Activated T-helper 9 cell treated with anti-CD3 and anti-CD28 coated beads, Interleukin-2, amount 50 U/mL, for 16 hours (primary cell): ENCODE measurements at places on chromosomes 4 and X.

- no peak for DNase-seq
These were observed 139.1 kb downstream of the VEGFC start for GRCh38 chr4:176653401-176654220.

DNA sequence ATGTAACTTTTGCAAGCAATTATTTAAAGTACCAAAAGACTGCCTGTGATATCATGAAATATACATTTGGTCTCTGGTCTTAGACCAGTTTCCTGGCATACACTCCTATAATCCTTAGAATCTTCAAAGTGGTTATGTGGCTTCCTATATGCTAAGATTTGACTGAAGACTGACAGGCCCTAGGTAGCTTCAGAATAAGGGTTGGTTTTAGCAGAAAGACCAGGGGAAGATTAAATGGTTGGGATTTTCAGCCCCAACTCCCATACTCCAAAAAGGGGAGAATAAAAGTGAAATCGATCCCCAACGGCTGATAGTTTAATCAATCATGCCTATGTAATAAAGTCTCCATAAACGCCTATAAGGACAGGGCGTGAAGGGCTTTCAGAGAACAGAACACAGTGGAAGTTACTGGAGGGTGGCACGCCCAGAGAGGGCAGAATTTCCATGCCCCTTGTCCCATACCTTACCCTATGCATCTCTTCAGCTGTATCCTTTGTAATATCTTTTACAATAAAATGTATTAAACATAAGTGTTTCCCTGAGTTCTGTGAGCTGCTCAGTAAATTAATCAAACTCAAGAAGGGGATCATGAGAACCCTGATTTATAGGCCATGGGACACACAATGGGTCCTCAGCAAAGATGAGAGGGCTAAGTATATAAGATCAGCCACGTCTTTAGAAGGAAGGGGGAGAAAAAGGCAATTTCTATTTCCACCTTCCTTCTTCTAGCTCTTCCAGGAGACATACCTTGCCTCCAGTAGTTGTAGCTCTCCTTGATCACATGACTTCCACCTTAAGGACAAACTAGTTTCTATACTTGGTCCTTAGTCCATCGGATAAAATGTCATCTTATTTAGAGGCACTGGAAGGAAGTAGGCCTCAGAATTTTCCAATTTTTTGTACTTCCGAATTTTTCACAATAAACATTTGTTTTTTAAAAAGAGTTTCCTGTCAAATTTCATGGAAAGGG is 26.8 kb downstream of the ANKRD17 start:
- DNase-seq: no peak

- no peak for DNase-seq
These were observed 69.4 kb downstream of the HMGB2 start for GRCh38 chr4:173264684-173265185.

DNA sequence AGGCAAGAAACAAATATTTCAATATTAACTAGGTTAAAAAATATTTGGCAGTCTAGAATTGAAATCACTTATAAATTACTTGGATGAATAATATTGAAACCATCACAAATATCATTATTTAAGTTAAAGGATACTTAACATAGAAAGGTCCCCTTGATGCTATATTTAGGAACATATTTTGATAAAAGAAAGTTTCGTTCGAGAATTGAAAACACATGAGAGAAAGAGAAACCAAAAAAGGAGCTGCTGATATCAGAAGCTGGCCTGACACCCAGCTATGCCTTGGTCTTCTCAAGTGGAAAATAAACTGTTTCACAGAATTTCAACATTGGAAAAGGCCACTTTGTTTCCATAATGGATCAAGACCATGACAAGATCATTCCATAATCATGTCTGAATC is 762.4 kb downstream of the DMD start:
- no peak for DNase-seq

- DNase-seq: no peak
These were observed 57.7 kb downstream of the KLHL13 start for GRCh38 chrX:118058924-118059323.

- no peak for DNase-seq
These were observed 3.3 kb upstream of the SUPT20HL1 start for GRCh38 chrX:24357106-24357505.

DNA sequence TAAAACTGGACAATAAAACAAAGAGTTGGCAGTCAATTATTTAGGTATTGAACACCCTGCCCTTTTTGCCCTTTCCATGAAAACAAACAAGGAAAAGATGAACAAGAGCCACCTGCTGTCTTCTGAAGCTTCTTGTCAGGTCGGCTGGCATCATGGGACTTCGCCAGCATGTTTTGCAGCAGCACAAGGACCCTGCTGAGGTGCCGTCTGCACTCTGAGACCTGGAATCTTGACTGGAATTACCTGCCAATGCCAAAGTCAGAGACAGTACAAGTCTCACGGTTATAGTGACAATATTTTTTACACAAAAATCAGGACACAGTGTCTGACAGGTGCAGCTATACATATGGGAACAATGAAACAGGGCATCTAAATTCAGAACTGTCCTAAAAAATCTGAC is 284.5 kb downstream of the GASK1B start:
- DNase-seq: no peak

GRCh38 chr4:108906866-108907367 is 144.1 kb upstream of the ETNPPL start:
- no peak for DNase-seq

DNA sequence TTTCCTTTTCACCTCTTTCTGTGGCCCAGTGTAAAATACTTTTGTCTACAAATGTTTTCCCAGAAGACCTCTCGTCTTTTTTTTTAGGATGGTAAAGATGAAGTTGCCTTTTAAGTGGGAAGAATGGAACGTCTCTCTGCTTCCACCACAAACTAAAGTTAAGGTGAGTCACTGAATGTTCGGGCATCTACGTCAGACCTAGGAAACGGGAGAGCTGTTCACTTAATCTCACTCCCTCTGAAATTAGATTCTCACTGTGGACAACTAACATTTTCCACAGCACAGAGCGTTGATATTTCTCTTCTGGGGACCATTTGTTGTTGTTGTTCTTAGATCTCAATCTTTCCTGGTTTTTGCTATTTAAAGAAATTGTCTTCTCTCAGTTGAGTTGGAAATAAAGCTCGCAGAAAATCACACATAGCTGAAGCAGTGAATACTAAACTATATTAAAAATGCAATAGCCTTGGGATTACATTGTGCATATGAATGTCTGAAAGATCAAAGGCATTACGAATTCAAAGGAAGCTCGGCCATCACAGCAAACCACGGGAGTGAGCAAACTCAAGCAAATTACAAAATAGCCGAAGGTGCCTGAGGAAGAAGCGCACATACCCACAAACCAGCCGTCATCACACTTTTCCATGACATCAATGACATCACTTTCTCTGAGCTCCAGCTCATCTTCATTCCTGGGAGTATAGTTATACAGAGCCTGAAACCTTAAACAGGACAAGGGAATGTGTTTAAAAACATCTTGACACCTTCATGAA is 53.9 kb upstream of the PDLIM3 start:
- no peak for DNase-seq

DNA sequence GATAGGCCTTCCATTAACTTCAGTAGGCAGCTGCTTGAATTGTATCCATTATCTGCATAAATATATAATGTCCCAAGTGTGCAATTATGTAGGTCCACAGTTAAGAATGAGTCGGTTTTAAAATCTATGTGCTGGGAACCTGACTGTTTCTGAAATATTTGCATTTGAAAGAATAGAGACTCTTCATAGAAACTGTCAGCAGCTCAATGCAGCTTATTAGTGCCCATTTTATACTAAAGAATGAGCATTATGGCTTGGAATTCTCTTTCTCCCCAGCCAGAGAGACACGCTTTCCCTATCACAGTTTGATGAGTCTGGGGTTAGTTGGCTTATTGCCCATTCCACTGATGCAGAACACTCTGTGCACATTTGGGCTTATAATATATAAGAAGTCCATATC is 202.0 kb upstream of the PCDH7 start:
- DNase-seq: no peak

- no peak for DNase-seq
These were observed at the start of gene GDPD2 for GRCh38 chrX:70422851-70423341. GDPD2 (plus strand) TSS chrX:70423314; CDS start chrX:70424985, 1,671 bp downstream.

DNA sequence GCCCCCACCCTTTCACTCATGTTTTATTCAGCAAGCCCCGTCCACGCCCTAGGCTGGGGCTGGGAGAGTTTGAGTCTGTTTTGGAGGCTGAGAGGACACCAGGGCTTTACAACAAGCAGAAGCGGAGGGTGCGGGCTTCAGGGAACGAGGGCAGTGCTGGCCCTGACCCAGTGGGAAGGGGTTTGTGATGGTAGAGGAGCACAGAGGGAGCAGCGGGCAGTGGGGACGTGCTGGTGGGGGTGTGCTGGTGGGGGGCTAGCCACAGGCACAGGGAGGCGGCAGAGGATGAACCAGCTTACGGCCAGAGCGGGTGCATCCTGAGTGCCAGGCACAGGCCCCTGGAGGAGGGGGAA is 26.4 kb downstream of the NSG1 start:
- DNase-seq: no peak

- DNase-seq: no peak
These were observed 20.4 kb downstream of the TMEM131L start for GRCh38 chr4:153486281-153487151.

DNA sequence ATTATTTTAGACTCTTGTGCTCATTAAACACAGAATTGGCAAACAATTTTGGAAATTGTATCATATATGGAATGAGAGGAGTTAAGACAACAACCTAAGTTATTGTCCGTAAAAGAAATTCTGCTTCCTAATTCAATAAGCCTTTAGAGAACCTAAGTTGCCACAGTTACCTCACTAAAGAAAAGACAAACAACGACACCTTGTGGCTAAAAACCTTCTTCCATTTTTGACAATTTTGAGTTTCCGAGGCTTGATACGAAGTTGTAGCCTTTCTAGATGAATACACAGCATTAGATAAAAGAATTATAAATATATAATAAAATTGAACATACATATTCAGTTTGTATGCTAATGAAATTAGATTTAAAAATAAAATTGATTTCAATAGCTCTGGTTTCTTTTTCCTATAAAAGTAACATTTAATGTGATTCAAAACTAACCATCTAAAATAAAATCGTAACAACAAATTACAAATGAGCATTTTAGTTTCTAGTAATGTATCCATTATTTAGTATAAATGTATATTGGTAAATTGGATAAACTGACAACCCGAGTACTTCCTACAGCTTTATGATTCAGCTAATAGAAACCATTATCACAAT is 275.1 kb downstream of the GPM6A start:
- DNase-seq: no peak
